ENCODE measurements at places on chromosomes 1 and 21. TPM values are rescaled to one million over a fixed set of nuclear protein-coding genes. Genes with fewer than 3 reads are reported as not detected.

CENPL gene
- 3.9 TPM for polyA plus RNA-seq

SLC26A9 gene
- polyA plus RNA-seq = not detected

IGSF21 gene
- polyA plus RNA-seq = 0.37 TPM

FAM177B gene
- polyA plus RNA-seq = 0.55 TPM

NUF2 gene
- 0.70 TPM for polyA plus RNA-seq

APCS gene
- polyA plus RNA-seq = not detected

TTC22 gene
- 0.21 TPM for polyA plus RNA-seq

TP53BP2 gene
- polyA plus RNA-seq = 12.4 TPM

FCRL6 gene
- 2.3 TPM for polyA plus RNA-seq

GTF2B gene
- polyA plus RNA-seq = 34.5 TPM

OR2L8 gene
- not detected for polyA plus RNA-seq

S100A7A gene
- not detected for polyA plus RNA-seq

DIRAS3 gene
- polyA plus RNA-seq = 58.3 TPM

ADAMTSL4 gene
- polyA plus RNA-seq = 8.8 TPM

GNG12 gene
- 121 TPM for polyA plus RNA-seq

ZNF683 gene
- polyA plus RNA-seq = not detected

PLA2G2F gene
- 0.02 TPM for polyA plus RNA-seq

SLC44A3 gene
- 1.4 TPM for polyA plus RNA-seq

AGMAT gene
- polyA plus RNA-seq = 1.5 TPM

IGSF3 gene
- polyA plus RNA-seq = 0.63 TPM

MSH4 gene
- polyA plus RNA-seq = 0.16 TPM

DNAH14 gene
- 3.7 TPM for polyA plus RNA-seq

NTMT2 gene
- not detected for polyA plus RNA-seq

BSND gene
- polyA plus RNA-seq = 0.10 TPM

TFF2 gene
- not detected for polyA plus RNA-seq

MIS18A gene
- polyA plus RNA-seq = 7.4 TPM

GRIK3 gene
- 0.97 TPM for polyA plus RNA-seq

ANKRD35 gene
- 2.6 TPM for polyA plus RNA-seq

MTARC1 gene
- polyA plus RNA-seq = 2.8 TPM

RNPEP gene
- 49.5 TPM for polyA plus RNA-seq

C2CD2 gene
- polyA plus RNA-seq = 18.9 TPM

ADORA3 gene
- polyA plus RNA-seq = 2.4 TPM

S100A5 gene
- not detected for polyA plus RNA-seq

CAMSAP2 gene
- polyA plus RNA-seq = 26.7 TPM

TNFRSF14 gene
- polyA plus RNA-seq = 57.6 TPM

HSD3B2 gene
- 1.4 TPM for polyA plus RNA-seq

CYP4Z1 gene
- 0.27 TPM for polyA plus RNA-seq

SLFNL1 gene
- 0.23 TPM for polyA plus RNA-seq

PTPRU gene
- 16.2 TPM for polyA plus RNA-seq

CBR1 gene
- polyA plus RNA-seq = 49.3 TPM

TMPRSS2 gene
- not detected for polyA plus RNA-seq

HMCN1 gene
- 3.8 TPM for polyA plus RNA-seq

LENEP gene
- polyA plus RNA-seq = not detected

YTHDF2 gene
- 58.5 TPM for polyA plus RNA-seq

CATSPERE gene
- polyA plus RNA-seq = 0.70 TPM

LAPTM5 gene
- polyA plus RNA-seq = 103 TPM

SLAMF9 gene
- not detected for polyA plus RNA-seq

NHLH2 gene
- not detected for polyA plus RNA-seq

OR2T2 gene
- not detected for polyA plus RNA-seq

PRKAA2 gene
- 2.9 TPM for polyA plus RNA-seq

OR14K1 gene
- not detected for polyA plus RNA-seq

TNFRSF18 gene
- 0.10 TPM for polyA plus RNA-seq

PSRC1 gene
- 5.3 TPM for polyA plus RNA-seq

ELAPOR1 gene
- polyA plus RNA-seq = 0.15 TPM

TMEM222 gene
- 14.8 TPM for polyA plus RNA-seq
